Osteoblast (primary cell): ENCODE measurements at places on chromosomes 3 and 15. TPM values are rescaled to one million over a fixed set of nuclear protein-coding genes. Genes with fewer than 3 reads are reported as not detected.

The CCDC12 gene
- total RNA-seq, result 17.4 and 20.6 TPM in 2 replicates

The ARRDC4 gene
- total RNA-seq, result 17.0 and 33.6 TPM in 2 replicates

The ZNF860 gene
- 0.59 and 0.72 TPM in 2 replicates for total RNA-seq

The ECE2 gene
- total RNA-seq, result not detected in 2 replicates

The NRG4 gene
- not detected in 2 replicates for total RNA-seq

The TF gene
- total RNA-seq, result 0.36 and 0.88 TPM in 2 replicates

The SCAMP2 gene
- total RNA-seq, result 23.9 and 28.3 TPM in 2 replicates

The PATL2 gene
- 1.8 and 2.7 TPM in 2 replicates for total RNA-seq

The CD200 gene
- total RNA-seq, result 1.5 and 3.3 TPM in 2 replicates

The P2RY14 gene
- total RNA-seq, result not detected in 2 replicates

The SLC24A1 gene
- 10.1 and 11.8 TPM in 2 replicates for total RNA-seq

The IQCF5 gene
- not detected in 2 replicates for total RNA-seq

The FOXL2 gene
- total RNA-seq, result under 0.01 and 0.36 TPM in 2 replicates

The NME9 gene
- not detected in 2 replicates for total RNA-seq

The THPO gene
- under 0.01 TPM in 1 of 2 replicates, not detected in the other for total RNA-seq

The CHRM5 gene
- under 0.01 TPM in 2 replicates for total RNA-seq

The FAM98B gene
- total RNA-seq, result 7.4 and 9.8 TPM in 2 replicates

The CHAC1 gene
- 30.0 and 30.1 TPM in 2 replicates for total RNA-seq

The PLSCR2 gene
- total RNA-seq, result not detected in 2 replicates

The PRICKLE2 gene
- 18.8 and 25.0 TPM in 2 replicates for total RNA-seq

The GUCA1C gene
- total RNA-seq, result not detected in 2 replicates

The FXR1 gene
- total RNA-seq, result 110 and 129 TPM in 2 replicates

The FILIP1L gene
- 5.8 and 5.9 TPM in 2 replicates for total RNA-seq

The SYNPR gene
- not detected in 2 replicates for total RNA-seq

The GABRR3 gene
- total RNA-seq, result not detected in 2 replicates

The PTH1R gene
- total RNA-seq, result 0.29 and 0.36 TPM in 2 replicates

The APBA2 gene
- 6.2 and 8.8 TPM in 2 replicates for total RNA-seq

The CCK gene
- not detected in 2 replicates for total RNA-seq

The SLC12A1 gene
- not detected in 2 replicates for total RNA-seq

The SPESP1 gene
- total RNA-seq, result 2.9 TPM in 2 replicates

The SLC7A14 gene
- 0.29 and 0.36 TPM in 2 replicates for total RNA-seq

The RPN1 gene
- 467 and 473 TPM in 2 replicates for total RNA-seq
